NCI-H1092 (cell line): ENCODE measurements at places on chromosomes 13 and 19.
A peak's percentile ranks its signal among the peaks of the same experiment; 100 is the strongest.

GRCh38 chr13:85993567-85993966 is 194.3 kb upstream of the SLITRK6 start:
- DNase-seq, result no peak

DNA sequence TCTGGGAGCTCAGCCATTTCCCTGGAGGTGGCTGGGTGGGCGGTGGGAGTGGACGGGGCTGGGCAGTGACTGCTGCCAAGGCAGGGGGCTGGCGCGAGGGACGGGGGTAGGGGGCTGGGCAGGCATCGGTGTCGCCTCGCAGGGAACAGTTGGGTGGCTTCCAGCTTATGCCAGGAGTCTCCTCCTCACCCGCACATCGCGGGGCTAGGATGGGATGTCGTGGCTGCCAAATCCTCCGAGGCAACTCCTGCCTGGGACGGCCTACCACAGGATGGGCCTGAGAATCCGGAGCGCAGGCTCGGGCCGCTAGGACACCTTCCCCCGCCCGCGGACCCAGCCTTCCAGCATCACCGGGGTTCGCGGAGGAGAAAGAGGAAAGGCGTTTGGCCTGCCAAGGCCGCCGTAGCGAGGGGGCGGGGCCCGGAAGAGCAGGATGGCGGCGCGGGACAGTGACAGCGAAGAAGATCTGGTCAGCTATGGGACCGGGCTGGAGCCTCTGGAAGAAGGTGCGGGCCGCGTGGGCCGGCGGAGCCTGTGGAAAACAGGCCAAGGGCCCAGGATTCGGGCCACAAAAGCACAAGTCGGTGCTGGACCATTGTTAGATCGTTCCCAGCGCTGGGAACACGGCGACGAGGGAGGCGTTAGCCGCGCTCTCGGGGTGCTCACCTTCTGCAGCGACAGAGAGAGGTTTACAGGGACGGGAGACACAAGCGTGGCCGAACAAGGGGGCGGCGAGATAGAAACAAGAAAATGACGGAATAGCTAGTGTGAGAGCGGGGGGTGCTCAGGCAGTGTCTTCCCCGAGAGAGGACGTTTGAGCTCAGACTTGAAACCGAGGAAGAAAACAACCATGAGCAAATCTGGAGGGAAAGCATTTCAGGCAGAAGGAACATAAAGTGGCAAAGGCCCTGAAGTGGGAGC is at the start of gene GPATCH1:
GPATCH1 (plus strand) TSS at position 421 of the 921 bp plus-strand sequence; CDS start at position 434, 13 bp downstream.
- DNase-seq, result peak; percentile 54

- no peak for DNase-seq
Observed at GRCh38 chr13:26888632-26889031, 128.0 kb upstream of the GPR12 start.

DNA sequence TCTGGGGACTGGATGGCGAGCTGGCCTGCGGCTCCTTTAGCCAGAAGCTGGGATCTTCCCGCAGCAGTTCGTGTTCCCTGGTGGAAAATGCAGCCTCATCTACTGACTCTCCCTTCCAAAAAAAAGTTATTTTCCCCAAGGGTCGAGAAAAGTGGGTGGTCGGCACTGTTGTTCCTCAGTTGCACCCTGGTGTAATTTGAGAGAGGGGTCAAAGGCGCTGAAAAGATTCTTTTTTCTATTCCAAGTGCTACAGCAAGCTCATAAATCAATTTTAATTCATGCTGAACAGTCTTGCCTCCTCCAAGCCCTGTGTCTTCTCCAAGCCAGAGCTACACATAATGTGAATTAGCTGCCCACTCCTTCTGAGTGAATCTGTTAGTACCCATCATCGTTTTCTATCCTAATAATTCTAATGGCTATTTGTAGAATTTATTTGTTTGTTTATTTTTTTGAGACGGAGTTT is 774 bp downstream of the SLC25A15 start:
- no peak for DNase-seq

- DNase-seq, result no peak
Observed at GRCh38 chr13:61654481-61654880, 238.8 kb upstream of the PCDH20 start.

DNA sequence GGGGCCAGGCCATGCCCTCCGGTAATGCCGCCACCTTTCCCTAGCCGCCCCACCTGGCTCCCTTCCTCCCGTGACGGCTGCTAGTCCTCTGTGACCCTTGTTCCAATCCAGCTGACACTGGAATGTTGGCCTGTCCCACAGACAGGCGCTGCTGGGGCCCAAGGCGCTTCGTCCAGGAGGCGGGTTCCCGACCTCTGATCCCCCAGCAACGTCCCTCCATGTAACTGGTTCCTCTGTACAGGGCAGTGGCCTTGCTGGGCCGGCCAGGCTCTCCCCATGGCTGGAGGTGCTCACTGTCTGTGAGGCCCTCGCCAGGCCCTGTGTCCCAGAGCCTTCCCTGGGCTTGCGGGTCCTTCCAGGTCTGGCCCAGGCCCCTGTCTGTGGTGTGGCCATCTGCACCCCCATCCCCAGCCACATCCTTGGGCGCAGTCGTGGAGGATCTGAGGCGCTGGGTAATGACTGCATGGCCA is 6.8 kb upstream of the GRIN3B start:
- no peak for DNase-seq

DNA sequence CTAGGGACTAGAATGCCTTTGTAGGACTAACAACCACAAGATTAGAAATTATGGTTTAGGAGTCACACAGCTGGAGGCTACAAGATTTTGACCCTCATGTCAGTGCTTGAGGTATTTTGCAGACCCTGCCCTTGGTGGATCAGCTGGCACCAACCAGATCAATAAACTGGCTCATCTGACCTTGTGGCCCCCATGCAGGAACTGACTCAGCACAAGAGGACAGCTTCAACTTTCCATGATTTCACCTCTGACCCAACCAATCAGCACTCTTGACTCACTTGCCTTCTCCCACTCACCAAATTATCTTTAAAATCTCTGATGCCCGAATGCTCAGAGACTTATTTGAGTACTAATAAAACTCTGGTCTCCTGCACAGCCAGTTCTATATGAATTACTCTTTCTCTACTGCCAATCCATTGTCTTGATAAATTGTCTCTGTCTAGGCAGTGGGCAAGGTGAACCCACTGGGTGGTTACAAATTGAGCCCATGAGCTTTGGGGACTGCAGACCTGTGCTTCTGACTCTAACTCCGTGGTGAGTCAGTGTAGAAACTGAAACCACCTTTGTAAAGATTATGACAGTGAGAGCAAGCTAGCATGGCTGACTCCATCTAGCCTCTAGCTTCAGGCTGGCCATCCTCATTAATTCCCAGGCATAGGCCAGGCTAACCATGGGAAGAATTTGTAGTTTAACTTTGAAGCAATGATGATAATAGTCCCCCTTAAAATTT is 33.9 kb upstream of the CEACAM8 start:
- no peak for DNase-seq

GRCh38 chr13:113148407-113148806 is 10.0 kb upstream of the PROZ start:
- no peak for DNase-seq

GRCh38 chr13:29539856-29540255 is 55.6 kb downstream of the SLC7A1 start:
- DNase-seq, result no peak

DNA sequence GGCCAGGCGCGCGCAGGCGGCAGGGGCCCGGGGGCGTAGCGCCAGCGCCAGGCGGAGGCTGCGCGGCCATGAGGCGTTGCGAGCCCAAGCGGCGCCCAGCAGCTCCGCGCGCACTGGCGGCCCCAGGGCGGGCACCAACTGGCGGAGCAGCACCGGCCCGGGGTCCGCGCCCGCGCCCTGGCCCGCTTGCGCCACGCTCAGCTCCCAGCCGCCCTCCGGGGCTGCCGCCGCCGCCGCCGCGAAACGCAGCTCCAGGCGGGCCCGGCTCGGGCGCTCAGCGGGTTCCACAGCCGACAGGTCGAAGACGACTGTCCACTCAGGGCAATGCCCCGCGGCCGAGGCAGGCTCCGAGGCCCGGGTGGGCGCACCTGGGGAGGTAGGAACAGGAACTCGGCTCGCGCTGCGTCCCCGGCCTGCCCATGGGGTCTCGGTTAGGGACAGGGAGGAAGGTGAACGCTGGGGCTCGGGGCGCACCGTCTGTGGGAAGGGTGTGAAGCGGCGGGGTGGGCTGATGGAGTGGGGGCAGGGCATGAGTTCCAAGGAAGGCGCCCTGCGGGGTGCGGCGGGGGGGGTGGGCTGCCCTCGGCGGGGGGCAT is 26.8 kb downstream of the CERS1 start:
- DNase-seq, result no peak

GRCh38 chr19:870963-871401 is 11.5 kb downstream of the CFD start:
- peak; percentile 88 for DNase-seq

- DNase-seq, result no peak
Observed at GRCh38 chr19:3482507-3483225, 575 bp downstream of the SMIM44 start.

DNA sequence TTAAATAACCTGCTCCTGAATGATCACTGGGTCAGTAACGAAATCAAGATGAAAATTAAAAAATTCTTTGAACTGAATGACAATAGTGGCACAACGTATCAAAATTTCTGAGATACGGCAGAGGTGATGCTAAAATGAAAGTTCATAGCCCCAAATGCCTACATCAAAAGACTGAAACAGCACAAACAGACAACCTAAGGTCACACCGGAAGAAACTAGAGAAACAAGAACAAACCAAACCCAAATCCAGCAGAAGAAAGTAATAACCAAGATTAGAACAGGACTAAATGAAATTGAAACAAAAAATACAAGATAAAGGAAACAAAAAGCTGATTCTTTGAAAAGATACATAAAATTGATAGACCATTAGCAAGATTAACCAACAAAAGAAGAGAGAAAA is 324.1 kb downstream of the RBM26 start:
- DNase-seq, result no peak

- no peak for DNase-seq
Observed at GRCh38 chr19:57096685-57097361, 23.0 kb upstream of the USP29 start.

- DNase-seq, result no peak
Observed at GRCh38 chr19:8515317-8515716, 1.4 kb upstream of the ZNF414 start.
